Sciatic nerve (tissue), 2 donors: ENCODE measurements at places on chromosomes 5 and 9. TPM values are rescaled to one million over a fixed set of nuclear protein-coding genes. Genes with fewer than 3 reads are reported as not detected.

The BDP1 gene
- 44.0 TPM for total RNA-seq

The PCDHAC2 gene
- 2.4 TPM for total RNA-seq

The CBY3 gene
- not detected for total RNA-seq

The ARSI gene
- 6.3 TPM for total RNA-seq

The WDR38 gene
- total RNA-seq, result not detected
